Vagina (tissue), 2 donors: ENCODE measurements at places on chromosomes 7 and 10. TPM values are rescaled to one million over a fixed set of nuclear protein-coding genes. Genes with fewer than 3 reads are reported as not detected.

WNT2 gene
- total RNA-seq: not detected

PODXL gene
- 26.0 TPM for total RNA-seq

CALHM1 gene
- not detected for total RNA-seq

RBM20 gene
- 5.2 TPM for total RNA-seq

PROSER2 gene
- 8.1 TPM for total RNA-seq

CDC14C gene
- not detected for total RNA-seq

SPDYE6 gene
- total RNA-seq: not detected

CALML5 gene
- 102 TPM for total RNA-seq

ZNF485 gene
- 5.4 TPM for total RNA-seq

TCAF2 gene
- 9.1 TPM for total RNA-seq

COL1A2 gene
- 199 TPM for total RNA-seq

SLC26A5 gene
- total RNA-seq: not detected

GIMAP1 gene
- total RNA-seq: 5.2 TPM

KMT2C gene
- total RNA-seq: 62.6 TPM

OR2A1 gene
- total RNA-seq: 0.25 TPM

ARHGEF5 gene
- total RNA-seq: 23.3 TPM

IFIT1B gene
- total RNA-seq: not detected

PPP1R17 gene
- total RNA-seq: not detected

MET gene
- total RNA-seq: 15.2 TPM

NKX1-2 gene
- 0.98 TPM for total RNA-seq

IGF2BP3 gene
- total RNA-seq: 11.8 TPM

HOXA4 gene
- total RNA-seq: 0.98 TPM

TPK1 gene
- 1.7 TPM for total RNA-seq

GRIFIN gene
- total RNA-seq: not detected

MRLN gene
- not detected for total RNA-seq

TRIP6 gene
- 52.1 TPM for total RNA-seq

PLXDC2 gene
- 51.3 TPM for total RNA-seq

PNLIPRP3 gene
- total RNA-seq: 2.2 TPM

FAM53B gene
- total RNA-seq: 35.1 TPM

H2BK1 gene
- total RNA-seq: not detected

GIMAP7 gene
- total RNA-seq: 16.0 TPM

PNLIPRP2 gene
- not detected for total RNA-seq

TEX47 gene
- not detected for total RNA-seq

POLR3A gene
- 16.9 TPM for total RNA-seq

CCDC172 gene
- total RNA-seq: not detected

CALHM3 gene
- total RNA-seq: not detected

ZNF33B gene
- 15.5 TPM for total RNA-seq

ENO4 gene
- total RNA-seq: not detected

EPDR1 gene
- total RNA-seq: 37.6 TPM

DENND2A gene
- total RNA-seq: 17.4 TPM

CACNA2D1 gene
- total RNA-seq: 16.9 TPM

DNAJB9 gene
- 28.7 TPM for total RNA-seq

SOSTDC1 gene
- total RNA-seq: 5.9 TPM

FKBP14 gene
- 4.4 TPM for total RNA-seq
